HCT116 (cell line): ENCODE measurements at places on chromosomes 6 and 20. TPM values are rescaled to one million over a fixed set of nuclear protein-coding genes. Genes with fewer than 3 reads are reported as not detected.

The TTK gene
- total RNA-seq, result 46.3 TPM

The AGPAT1 gene
- 55.6 TPM for total RNA-seq

The LTA gene
- total RNA-seq, result 1.1 TPM

The RHAG gene
- total RNA-seq, result 0.57 TPM

The SMPDL3A gene
- 2.4 TPM for total RNA-seq

- H3K36me3 ChIP-seq, result no peaks in the 10 kb centered on the region
- no peak overlapping the region for H3K4me3 ChIP-seq
- H3K4me1 ChIP-seq, result peaks cover 5% of the 10 kb centered on the region; the same call in 1 of the 2 replicates
- DNase-seq, result no peak
- H3K27ac ChIP-seq, result no peak overlapping the region
These were observed 16.7 kb downstream of the LCA5 start for GRCh38 chr6:79520534-79520933.

DNA sequence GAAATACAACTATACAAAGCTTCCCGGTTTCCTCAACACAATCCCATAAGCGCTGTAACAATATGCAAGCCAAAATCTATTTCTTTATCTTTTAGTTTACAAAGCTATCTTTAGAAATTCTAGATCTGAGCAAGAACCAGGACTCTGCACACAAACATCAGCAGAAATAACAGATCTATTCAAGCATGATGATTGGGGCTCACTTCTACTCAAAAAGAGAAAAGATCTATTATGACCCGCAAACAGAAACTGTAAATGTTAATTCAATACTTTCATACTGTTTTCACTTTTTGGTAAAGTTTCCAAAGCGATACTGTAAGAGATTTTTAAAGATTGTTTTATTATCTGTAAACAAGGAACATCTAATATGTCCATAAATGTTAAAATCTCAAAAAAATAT, 86.6 kb downstream of the SESN1 start:
- no peak overlapping the region; the same call in 1 of the 2 replicates for H3K27ac ChIP-seq
- DNase-seq, result no peak
- peaks cover 8% of the 10 kb centered on the region for H3K4me1 ChIP-seq
- H3K36me3 ChIP-seq, result no peaks in the 10 kb centered on the region

DNA sequence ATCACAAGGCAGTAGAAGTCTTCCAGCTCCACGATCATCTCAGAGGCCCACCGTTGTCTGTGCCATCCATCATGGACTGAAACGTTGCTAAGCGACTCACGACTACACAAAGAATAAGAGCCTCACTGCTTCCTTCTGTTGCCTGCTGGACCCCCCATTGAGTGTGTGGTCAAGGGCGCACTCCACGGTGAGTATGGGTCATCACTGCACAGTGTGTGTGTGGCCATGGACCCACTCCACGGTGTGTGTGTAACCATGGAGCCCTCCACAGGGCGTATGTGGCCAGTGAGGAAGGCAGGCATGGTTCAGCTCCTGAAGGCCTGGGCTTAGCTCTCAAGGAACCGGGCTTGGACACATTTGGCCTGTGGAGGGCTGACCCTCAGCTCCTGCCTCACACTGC, 123.4 kb upstream of the AFDN start:
- H3K27me3 ChIP-seq, result no peaks in the 10 kb centered on the region
- no peak overlapping the region for H3K4me3 ChIP-seq
- no peak for DNase-seq
- H3K36me3 ChIP-seq, result no peaks in the 10 kb centered on the region
- H3K27ac ChIP-seq, result no peak overlapping the region

- DNase-seq, result no peak
- no peak overlapping the region for H3K4me3 ChIP-seq
- peaks cover 10% of the 10 kb centered on the region for H3K4me1 ChIP-seq
- peaks cover 4% of the 10 kb centered on the region; the same call in 1 of the 2 replicates for H3K36me3 ChIP-seq
These were observed 72.4 kb downstream of the BACH2 start for GRCh38 chr6:90224196-90224595.

DNA sequence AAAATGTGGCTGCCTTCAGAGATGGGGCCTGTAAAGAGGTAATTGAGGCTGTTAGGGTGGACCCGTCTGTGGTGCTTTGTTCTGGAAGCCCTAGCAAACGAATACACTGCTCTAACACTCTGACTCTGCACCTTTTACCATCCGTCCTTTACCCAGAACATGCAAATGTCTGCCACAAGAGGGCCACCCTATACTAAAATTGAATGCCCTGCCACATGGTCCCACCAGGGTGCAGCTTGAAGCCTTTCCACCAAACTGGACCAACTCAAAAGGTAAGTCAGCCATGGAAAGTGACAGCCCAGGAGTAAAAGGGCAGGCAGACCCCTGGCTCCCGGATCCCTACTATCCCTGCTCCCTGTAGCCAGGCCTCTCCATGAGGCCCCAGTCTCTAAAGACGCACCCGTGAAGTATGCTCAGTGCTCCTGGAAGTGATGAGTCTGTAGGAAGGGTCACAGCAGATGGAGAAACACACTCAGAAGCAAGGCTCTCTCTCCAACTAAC, 5.8 kb upstream of the BFSP1 start:
- H3K27me3 ChIP-seq, result no peaks in the 10 kb centered on the region
- H3K36me3 ChIP-seq, result no peaks in the 10 kb centered on the region
- no peak overlapping the region for H3K4me3 ChIP-seq
- no peak overlapping the region for H3K27ac ChIP-seq
- DNase-seq, result peak; percentile 64

DNA sequence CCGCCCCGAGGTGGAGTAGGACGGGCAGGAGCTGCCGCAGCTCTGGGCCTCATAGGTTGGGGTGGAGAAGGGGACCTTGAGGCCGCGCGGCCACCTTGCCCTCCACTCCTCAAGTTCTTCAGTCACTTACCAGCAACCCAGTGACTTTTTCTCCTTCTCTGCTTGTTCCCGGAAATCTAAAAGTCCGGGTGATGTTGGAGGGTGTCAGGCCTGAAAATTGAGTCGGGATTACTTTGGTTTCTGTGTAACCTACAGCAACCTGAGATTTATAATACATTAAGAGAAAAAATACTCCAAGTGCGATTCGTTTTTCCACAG, 338 bp downstream of the RWDD1 start:
- no peaks in the 10 kb centered on the region for H3K27me3 ChIP-seq

GRCh38 chr6:104312851-104313250, 546.9 kb downstream of the HACE1 start:
- no peaks in the 10 kb centered on the region for H3K27me3 ChIP-seq
- H3K27ac ChIP-seq, result no peak overlapping the region
- H3K4me3 ChIP-seq, result no peak overlapping the region
- H3K4me1 ChIP-seq, result no peaks in the 10 kb centered on the region
- no peaks in the 10 kb centered on the region for H3K36me3 ChIP-seq
